ENCODE measurements at places on chromosomes 3 and 15.

GRCh38 chr15:77748078-77749064 is 115.7 kb upstream of the LINGO1 start:
- no peak for DNase-seq

- DNase-seq, result no peak
Measured at GRCh38 chr3:195771646-195772300, 40.0 kb downstream of the MUC4 start.

DNA sequence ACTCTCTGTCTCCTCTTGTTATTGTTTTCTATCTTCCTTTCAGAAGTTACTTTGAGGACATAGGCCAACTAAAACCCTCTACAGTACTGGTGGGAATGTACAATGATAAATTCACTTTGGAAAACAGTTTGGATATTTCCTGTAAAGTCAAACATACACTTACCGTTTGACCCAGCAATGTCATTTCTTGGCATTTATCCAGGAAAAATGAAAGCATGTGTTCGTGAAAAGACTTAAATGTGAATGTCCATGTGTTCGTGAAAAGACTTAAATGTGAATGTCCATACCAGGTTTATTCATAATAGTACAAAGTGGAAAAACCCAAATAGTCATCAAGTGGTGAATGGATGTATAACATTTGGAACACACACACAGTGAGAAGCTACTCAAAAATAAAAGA is 361.5 kb upstream of the DPH6 start:
- no peak for DNase-seq

- DNase-seq, result no peak
Measured at GRCh38 chr3:75260-75659, 121.3 kb upstream of the CHL1 start.

- DNase-seq, result no peak
Measured at GRCh38 chr3:133797396-133798105, 8.1 kb upstream of the SRPRB start.

GRCh38 chr15:59965741-59966140 is 38.4 kb upstream of the FOXB1 start:
- no peak for DNase-seq

DNA sequence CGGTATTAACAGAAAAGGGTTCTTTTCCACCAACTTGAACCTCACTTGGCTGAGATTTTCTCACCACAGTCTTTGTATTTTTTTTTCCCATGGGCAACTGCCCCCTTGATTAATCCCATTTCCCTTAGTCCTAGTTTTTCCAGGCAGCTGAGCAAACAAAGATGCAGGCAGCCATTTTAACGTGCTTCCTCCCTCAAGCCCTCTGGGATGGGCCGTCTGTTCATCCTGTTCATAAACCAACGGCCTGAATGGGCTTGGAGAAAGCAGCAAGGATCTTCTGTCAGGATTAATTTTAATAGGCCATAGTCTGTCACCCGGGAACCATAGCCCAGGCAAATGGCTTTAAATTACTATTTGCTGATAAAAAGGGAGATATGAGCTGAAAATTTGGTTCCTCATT is 10.4 kb upstream of the POLR2M start:
- no peak for DNase-seq

DNA sequence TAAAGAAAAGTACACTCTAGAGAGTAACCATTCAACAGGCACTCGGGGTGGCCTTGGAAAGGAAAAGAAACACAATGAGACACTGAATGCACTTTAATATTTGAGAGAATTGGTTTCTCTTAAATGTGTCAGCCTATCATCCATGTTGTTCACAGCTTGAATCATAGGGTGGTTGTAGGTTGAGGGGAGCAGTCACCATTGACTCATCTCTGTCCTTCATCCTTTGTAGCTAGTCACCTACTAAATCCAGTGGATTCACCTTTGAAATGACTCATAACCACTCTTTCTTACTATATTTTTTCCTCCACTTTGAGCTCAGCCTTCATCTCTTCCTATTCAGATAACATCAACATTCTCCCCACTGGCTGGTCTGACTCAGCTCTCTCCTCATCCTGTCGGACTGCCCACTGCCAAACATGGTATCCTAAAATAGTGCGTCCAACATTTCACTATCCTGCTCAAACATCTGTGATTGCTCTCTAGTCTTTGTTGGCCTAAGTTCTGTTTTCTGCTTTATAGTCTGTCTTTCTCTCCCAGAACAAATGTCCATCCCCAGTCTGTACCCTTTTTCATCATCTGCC is 182.7 kb upstream of the GADL1 start:
- no peak for DNase-seq

DNA sequence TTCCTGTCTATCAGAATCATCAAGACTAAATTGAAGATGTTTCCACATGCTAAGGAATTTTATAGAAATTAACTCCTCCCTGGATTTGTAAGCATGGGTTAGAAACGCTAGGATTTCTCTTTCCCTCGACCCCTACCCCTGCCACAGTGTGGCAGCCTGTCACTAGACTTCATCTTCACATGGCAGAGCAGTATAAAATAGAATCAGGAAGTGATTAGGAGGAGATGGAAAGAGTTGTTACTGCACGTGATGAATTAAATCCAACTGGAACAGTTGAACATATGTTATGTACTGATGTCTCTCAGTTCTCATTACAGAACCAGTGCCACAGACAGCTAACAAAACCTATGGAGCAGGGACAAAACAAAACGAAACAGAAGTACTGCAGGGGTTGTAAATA is 130.0 kb upstream of the BNIP2 start:
- DNase-seq, result no peak

DNA sequence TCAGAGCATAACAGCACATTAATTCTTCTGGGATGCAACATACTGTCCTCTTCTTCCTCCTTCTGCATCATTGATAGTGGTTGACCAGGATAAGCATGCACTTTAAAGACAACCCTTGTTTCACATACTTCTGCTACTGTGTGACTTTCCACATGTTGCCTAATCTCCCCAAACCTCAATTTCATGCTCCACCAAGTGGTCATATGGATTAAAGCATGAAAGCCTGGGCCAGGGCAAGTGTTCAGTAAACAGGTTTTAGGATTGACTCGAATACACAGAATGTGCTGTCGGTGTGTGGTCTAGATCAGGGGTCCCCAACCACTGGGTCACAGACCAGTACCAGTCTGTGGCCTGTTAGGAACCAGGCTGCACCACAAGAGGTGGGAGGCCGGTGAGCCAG is 22.5 kb upstream of the BFSP2 start:
- no peak for DNase-seq

- DNase-seq, result no peak
Measured at GRCh38 chr3:171320750-171321558, 139.3 kb downstream of the TNIK start.

- DNase-seq, result no peak
Measured at GRCh38 chr3:63479661-63480035, 172.8 kb upstream of the SNTN start.
